ENCODE measurements at places on chromosomes 1 and 21.

DNA sequence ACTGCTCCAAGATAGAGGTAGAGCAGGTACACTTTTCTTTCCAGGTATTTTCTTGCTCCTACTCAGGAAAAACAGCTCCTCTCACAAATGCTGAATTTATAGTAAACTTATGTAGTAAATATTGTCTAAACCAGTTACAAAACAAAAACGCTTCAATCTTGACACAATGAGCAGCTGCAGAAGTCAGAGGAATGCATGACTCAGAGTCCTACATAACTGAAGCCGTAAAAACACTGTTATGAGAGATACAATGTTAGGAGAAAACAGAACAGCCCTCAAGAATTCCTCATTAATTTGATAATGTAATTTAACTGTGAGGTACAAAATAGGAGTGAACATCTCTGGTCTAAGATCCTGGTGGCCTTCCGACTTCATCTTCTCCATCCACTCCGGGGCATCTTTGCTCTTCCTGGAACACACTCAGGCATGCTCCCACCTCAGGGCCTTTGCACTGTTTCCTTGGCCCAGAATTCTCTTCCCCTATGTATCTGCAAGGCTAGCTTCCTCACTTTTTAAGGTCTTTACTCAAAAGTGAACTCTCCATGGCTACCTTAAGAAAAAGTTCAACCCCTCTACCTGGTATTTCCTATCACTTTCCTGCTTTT is 138.5 kb downstream of the SLC45A1 start:
- no peak for DNase-seq

- no peak for DNase-seq
Observed at GRCh38 chr1:160853754-160854153, 8.9 kb downstream of the CD244 start.

GRCh38 chr21:32270748-32271147 is 8.1 kb downstream of the MIS18A start:
- DNase-seq: no peak

GRCh38 chr1:45246760-45247159 is 40.4 kb upstream of the ZSWIM5 start:
- DNase-seq: no peak

DNA sequence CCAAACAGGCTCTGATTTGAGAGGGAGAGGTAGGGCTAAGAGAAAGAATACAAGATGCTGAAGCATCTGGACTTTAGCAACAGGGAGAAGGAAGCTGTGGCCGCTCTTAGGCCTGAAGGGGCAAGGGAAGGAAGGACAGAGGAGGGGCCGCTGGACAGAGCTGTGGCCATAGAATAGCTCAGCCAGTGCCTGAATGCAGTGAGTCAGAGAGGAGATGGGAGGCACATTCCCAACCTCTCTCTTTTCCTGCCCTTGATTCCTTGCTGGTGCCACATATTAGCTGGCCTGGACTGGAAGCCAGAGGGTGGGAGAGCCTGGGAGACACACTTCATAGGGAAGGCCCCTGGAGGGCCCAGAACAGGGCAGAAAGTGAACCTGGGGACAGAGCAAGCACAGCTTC is 83.4 kb upstream of the POU3F1 start:
- DNase-seq: no peak

- DNase-seq: no peak
Observed at GRCh38 chr1:110626889-110627288, 20.7 kb upstream of the KCNA2 start.
